ENCODE measurements at places on chromosomes 5 and 9.

DNA sequence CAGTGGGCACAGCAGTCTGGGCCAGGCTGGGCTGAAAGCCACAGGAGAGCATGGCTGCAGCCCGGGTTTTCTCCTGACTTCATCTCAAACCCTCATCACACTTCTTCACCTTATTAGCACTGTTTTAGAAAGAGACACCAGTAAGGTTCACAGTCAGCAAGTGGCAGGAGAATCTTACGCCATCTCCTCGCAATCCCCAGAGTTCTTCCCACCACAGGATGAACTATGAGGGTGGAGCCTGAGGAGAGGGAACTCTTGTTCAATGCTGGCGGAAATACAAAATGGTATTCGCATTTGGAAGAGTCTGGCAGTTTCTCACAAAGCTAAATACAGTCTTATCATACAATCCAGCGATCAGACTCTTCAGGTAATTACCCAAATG, 14.7 kb downstream of the BICD2 start:
- no peak for DNase-seq

- DNase-seq = peak; percentile 36
These were observed 433.7 kb downstream of the ENC1 start for GRCh38 chr5:74206579-74207550.

DNA sequence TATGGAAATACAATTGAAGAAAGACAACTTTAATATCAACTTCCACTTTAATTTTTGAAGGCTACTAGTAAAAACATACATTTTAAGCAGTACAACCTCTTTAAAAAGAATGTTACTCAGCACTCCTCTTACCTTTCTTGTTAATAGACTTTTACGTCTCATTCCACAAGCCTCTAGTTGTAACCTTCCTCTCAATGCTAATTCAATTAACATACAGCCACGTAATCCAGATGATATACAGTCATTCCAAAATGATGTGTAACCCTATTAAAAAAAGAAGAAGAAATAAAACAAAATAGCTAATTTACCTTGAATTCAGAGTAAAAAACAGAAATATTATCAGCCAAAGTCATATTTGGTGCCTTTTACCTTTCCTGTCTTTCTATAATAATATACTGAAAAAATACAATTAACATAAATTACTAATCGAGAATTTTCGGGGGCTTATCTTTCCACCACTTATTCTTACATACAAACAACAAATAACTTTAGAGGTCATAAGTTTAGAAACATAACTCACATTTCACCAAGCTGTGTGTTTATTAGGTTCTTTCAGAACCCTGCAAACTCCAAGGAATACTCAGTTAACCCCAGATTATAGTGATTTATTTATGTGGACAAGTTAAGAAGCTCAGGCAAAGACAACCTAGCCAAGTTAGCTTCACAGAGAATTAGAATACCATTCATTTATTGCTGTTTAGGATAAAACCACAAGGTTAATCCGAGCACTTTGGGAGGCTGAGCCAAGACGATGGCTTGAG, 30.3 kb downstream of the GOLPH3 start:
- no peak for DNase-seq

GRCh38 chr9:106421772-106422171, 441.2 kb upstream of the ZNF462 start:
- DNase-seq = no peak

DNA sequence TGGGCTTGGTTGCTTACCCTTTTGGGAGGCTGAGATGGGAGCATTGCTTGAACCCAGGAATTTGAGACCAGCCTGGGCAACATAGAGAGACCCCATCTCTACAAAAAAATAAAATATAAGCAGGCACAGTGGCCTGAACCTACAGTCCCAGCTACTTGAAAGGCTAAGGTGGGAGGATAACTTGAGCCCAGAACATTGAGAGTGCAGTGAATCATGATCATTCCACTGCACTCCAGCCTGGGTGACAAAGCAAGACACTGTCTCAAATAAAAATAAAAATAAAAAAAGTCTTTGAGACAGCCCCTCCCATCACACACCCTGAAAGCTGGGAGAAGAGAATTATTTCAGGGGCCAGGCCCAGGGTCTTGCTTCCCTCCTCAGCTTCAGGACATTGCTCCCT, 251.8 kb downstream of the BRINP1 start:
- DNase-seq = no peak

GRCh38 chr5:177389241-177390169, 5.3 kb downstream of the SLC34A1 start:
- DNase-seq = no peak

Measured in omental fat pad (tissue), 4 donors.